Activated CD4-positive, alpha-beta T cell treated with anti-CD3 and anti-CD28 coated beads, Interleukin-2, amount 50 U/mL, for 1 hour (primary cell): ENCODE measurements at places on chromosomes 16 and 17.
A peak's percentile ranks its signal among the peaks of the same experiment; 100 is the strongest.

- peak; percentile 35 for DNase-seq
Measured at GRCh38 chr17:48547808-48548522, 3.1 kb upstream of the HOXB2 start.

DNA sequence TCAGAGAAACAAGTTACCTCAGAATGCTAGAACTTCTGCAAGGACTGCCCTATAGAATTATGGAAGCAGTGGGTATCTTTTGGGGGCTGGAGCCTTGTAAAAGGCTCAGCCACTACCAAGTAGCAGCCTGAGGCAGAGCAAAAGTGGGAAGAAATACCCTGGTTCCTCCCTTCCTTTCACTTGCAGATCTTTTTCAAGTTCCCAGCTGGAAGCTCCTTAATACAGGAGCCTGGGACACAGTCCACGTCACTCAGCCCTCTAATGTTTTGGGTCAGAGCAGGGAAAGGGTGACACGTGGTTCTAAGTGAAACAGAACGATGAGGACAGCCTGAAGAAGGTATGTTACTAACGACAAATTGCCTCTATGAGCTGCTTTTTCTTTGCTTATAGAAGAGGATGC, 93.1 kb downstream of the CNTNAP4 start:
- DNase-seq: no peak

DNA sequence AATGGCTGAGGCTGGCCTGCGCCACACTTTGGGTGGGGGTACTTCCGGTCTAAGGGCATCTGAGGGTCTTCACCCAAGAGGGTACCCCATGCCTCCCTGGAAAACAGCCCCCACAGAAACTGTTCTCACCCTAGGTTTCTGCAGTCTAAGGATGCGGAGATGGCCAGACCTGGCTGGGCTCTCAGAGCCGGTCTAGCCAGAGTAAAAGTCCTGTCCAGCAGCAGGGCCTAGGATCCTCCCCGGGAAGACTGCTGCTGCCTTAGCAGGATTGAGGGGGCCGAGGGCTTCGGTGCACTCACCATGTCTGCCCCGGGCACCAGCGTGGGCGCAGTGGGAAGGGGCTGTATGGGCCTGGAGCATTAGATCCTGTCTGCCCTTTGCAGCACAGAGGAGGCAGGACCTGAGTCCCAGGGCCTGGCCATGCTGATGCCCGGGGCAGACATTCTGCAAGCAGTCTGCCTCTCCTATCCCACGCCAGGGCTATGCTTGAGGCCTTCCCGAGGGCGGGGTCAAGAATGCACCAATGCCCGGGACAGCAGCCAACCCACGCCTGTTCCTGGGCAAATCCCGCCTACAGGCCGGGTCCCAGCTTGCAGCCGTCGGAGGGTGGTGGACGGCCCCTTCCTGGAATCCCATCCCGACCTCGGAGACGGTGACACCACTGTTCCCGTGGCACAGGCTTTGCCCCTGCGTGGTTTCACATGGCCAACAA, 54.7 kb downstream of the CBFA2T3 start:
- DNase-seq: no peak

DNA sequence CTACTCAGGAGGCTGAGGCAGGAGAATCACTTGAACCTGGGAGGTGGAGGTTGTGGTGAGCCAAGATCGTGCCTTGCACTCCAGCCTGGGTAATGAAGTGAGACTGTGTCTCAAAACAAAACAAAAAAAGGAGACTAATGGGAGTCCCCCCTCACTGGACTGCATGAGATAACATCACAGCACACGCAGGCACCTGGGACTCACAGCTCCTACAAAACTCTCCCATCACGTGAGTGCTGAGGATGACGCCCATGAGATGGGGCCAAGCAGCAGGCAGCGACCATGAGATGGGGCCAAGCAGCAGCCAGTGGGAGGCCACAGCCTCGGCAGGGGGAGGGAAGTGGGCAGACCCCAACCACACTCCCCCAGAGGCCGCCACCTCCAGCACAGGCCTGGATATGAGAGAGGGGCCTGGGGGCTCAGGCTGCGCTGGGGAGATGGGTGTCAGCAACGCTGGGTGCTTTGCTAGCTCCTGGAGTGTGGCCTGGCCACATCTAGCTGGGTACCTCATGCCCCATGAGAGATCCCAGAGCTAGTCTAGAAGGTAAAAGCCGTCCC, 15.4 kb downstream of the DNAAF8 start:
- DNase-seq: no peak

DNA sequence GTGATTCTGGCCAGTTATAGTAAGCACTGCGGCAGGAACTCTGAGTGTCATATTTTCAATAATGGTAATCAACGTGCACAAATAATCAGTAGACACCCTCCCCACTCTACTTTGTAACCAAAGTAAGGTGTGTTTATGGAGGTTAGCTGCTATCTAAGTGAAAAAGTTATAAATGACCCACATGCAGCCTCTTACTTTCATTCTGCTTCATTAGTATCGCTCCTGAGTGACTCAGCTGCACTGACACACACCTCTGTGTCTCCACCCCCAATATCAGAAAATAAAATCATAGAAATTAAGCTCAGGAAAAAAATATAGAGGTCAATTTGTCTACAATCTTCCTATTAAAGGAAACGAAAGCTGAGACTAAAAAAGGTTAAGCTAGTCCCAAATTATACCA, 64.1 kb upstream of the TRAP1 start:
- no peak for DNase-seq

- DNase-seq: no peak
Measured at GRCh38 chr17:48176471-48176855, 68.9 kb downstream of the SNX11 start.

GRCh38 chr17:34582185-34582900, 3.0 kb downstream of the TMEM132E start:
- no peak for DNase-seq

DNA sequence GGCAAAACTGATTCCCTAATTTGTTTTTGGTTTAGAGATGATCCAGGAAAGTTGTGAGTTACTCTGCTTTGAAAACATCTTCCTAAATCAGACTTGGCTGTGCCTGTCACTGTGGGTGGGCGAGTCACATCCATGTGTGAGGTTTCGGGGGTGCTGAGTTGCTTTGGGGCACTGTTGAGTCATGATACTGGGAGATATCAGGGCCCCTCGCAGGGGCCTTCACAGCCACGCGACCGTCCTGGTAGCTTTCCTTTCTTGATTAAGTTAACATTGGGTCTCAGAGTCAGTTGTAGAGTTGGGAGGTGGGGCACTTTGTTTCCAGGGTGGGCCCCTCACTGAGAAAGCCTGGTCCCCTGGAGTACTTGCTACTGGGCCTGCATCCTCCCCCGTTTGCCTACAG, 58.3 kb upstream of the LGALS9 start:
- DNase-seq: no peak

- DNase-seq: peak; percentile 46
Measured at GRCh38 chr17:47978324-47978723, 7.4 kb downstream of the CDK5RAP3 start.
